ENCODE measurements at places on chromosomes 13 and 19.

GRCh38 chr13:93685900-93686299 is 459.3 kb downstream of the GPC6 start:
- no peak for DNase-seq

DNA sequence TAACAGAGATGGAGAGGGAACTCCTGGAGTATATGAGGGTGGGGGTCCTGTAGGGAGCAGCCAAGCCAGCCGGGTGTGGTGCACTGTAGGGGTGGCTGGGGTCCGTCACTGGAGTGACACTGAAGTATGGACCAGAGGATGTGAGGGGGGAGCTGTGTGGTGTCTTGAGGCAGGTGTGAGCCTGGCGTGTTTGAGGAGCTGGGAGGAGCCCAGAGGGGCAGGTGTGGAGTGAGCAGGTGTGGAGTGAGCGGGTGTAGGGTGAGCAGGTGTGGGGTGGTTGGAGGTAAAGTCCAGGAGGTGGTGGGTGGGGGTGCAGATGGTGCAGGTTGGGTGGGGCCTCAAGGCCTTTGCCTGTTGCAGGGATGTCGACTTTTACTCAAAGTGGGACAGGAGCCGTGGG is 5.9 kb downstream of the B3GNT8 start:
- no peak for DNase-seq

GRCh38 chr19:13842291-13843103 is 34.4 kb upstream of the NANOS3 start:
- peak; percentile 91 for DNase-seq

DNA sequence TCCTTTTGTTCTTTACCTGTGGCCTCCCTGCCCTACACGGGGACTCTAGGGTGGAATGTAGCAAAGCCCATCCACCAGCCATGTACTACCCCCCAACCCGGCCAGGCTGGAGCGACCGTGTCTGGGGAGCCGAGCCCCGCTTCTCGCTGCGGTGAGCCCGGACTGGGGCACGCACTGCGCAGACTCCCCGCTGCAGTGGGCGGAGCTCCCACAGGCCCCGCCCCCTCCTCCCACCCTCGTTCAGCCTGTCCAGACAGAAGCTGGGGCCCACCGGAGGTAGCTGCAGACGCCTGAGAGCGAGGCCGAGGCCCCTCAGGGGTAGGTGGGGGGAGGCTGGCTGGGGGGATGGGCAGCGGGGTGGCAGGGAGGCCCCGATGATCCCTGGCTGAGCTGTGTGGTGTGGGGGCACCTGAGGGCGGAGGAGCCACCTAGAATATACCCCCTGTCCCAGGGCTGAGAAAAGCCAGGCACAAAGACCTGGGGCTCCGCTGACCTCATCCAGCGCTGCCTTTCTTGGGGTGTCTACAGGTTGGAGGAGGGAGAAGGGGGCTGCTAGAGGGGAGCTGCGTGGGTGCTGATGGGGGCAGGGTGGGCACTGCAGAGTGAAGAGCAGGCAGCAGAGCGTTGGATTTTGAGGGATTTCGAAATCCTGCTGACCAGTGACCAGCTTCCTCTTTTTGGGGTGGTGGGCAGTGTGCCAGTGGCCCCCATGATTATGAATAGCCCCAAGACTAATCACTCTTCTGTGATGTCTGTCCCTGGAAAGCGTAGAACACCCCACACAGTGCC is 17.3 kb downstream of the PLD3 start:
- DNase-seq: no peak

GRCh38 chr13:37484056-37484455 is 114.5 kb downstream of the POSTN start:
- DNase-seq: no peak

- no peak for DNase-seq
Measured at GRCh38 chr19:10660346-10660745, 6.2 kb downstream of the ILF3 start.

DNA sequence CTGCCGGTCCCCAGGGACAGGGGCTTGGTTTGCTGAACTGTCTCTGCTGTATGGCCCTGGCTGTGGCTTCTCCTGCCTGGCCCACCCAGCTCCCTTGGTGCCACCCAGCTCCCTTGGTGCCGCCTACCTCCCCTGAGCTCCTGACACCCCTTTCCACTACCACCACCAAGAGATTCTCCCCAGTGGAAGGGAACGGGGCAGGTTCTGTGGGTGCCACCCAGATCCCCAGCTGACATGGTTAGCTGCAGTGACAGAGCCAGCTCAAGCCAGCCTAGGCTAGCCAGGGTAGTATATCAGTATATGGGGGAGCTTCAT is 28.5 kb upstream of the POP4 start:
- no peak for DNase-seq

GRCh38 chr19:47186446-47187334 is 44.3 kb downstream of the BBC3 start:
- DNase-seq: no peak

DNA sequence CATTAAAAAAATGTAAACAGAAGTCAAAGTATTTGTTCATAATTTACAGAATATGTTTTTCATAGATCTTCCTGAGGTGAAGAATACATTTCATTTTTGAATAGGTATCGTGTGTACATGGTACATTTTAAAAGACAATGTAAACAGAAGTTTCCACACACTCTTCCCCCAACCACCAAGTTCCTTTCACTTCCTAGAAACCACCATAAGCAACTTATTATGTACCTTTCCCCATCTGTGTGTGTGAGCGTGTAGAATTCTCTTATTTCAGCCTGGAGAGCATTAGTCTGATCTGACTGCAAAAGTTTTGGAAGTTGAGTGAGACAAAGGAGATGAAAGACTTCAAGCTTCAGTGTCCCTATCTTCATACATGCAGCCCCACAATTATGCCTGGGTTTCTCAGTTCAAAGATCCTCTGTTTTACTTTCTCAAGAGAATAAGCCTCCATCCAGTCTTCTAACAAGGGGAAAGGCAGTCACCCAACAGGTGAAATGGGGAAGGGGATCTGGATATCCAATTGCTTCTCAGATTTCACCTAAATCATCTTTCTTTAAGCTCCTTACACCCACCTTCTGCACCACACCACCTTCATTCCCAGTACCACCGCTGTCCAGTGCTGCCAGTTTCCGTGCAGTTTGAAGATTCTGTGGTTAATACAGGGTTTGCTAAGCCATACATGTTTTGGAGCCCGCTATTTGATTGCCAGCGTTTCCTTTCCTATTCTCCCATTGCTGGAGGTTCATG is 2.1 kb downstream of the TEX30 start:
- no peak for DNase-seq

DNA sequence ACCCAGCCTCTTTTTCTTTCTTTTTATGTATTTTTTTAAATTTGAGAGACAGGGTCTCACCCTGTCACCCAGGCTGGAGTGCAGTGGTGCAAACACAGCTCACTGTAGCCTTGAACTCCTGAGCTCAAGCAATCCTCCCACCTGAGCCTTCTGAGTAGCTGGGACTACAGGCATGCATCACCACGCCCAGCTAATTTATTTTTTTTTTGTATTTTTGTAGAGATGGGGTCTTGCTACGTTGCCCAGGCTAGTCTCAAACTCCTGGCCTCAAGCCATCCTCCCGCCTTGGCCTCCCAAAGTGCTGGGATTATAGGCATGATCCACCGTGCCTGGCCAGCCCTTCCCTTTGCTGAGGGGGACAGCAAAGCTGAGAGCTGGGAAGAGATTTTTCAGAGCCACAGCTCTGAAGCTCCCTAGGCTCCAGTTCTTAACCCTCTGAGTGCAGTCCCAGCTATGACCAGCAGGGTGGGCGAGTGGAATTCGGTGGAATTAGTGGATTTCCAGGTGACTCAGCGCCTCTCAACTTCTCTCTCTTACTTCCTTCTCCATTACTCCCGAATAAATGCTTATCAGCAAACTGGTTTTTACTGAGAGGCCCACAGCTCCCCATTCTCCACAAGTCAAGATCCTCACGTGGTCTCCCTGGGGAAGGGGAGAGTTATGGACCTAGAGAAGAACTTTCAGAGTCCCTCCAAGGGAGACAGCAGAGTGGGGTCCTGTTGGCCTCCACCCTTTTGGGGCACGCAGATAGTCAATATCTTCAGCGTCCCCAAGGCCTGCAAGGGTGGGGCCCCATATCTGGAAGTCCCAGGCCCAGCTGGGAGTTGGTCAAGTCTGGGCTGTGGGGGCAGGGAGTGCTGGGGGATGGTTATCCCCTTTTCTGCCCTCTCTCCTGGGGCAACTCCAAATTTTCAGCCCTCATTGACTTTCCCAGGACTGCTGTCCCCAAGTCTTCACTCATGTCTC is 1.2 kb downstream of the BLVRB start:
- DNase-seq: peak; percentile 94

DNA sequence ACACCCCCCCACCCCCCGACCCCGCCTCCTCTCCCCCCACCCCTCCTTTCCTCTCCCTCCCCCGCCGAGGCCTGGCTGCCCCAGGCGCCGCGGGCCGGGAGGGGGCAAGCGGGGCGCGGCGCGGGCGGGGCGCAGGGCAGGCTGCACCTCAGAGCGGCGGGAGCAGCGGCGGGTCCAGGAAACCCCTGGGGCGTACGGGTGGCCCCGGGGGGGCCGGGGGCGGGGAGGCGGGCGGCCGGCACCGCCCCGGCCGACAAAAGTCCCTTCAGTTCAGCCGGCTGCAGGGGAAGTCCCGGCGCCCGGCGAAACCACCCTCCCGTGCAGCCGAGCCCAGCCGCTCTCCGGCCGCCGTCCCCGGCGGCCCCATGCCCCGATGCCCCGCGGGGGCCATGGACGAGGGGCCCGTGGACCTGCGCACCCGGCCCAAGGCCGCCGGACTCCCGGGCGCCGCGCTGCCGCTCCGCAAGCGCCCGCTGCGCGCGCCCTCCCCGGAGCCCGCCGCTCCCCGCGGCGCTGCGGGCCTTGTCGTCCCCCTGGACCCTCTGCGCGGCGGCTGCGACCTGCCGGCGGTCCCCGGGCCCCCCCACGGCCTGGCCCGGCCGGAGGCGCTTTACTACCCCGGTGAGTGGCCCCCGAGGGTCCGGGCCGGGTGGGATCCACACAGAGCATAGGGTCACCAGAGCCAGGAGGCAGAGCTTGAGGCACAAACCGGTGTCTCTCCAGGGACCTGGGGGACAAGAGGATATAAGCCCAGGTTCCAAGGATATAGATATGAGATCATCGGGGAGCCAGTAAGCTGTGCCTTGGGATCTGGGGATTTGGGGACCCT is at the start of gene BCL3:
TSS of gene BCL3 (plus strand) at position 283 of the 829 bp plus-strand sequence. CDS start at position 366, 83 bp downstream.
- DNase-seq: no peak
